Fibroblast of skin of right quadriceps (primary cell): ENCODE measurements at places on chromosomes 3 and 15.

GRCh38 chr15:39887211-39887610, 32.9 kb downstream of the GPR176 start:
- no peak for DNase-seq

- peak; percentile 52 for DNase-seq
Measured at GRCh38 chr3:154123906-154124305, 2.7 kb downstream of the ARHGEF26 start.

DNA sequence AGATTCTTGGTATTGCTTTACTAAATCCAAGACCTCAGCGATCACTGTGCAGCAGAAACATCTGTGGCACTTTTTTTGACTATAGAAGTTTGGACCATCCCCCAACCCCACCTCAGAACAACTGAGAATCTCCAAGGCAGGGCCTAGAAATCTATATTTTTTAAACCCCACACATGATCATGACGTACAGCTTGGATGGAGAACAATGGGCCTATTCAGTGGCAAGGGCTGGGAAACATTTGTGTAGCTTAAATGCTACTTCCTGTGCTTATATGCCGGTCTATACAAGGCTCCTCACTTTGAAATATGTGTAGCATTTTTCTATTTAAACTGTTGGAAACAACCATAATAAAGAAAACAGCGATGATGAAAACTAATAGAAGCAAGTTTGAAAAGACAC, 55.1 kb upstream of the SPRED1 start:
- DNase-seq: no peak

- DNase-seq: no peak
Measured at GRCh38 chr3:117016378-117016777, 306.8 kb downstream of the TUSC7 start.

- no peak for DNase-seq
Measured at GRCh38 chr15:89367485-89368451, 33.1 kb upstream of the POLG start.

DNA sequence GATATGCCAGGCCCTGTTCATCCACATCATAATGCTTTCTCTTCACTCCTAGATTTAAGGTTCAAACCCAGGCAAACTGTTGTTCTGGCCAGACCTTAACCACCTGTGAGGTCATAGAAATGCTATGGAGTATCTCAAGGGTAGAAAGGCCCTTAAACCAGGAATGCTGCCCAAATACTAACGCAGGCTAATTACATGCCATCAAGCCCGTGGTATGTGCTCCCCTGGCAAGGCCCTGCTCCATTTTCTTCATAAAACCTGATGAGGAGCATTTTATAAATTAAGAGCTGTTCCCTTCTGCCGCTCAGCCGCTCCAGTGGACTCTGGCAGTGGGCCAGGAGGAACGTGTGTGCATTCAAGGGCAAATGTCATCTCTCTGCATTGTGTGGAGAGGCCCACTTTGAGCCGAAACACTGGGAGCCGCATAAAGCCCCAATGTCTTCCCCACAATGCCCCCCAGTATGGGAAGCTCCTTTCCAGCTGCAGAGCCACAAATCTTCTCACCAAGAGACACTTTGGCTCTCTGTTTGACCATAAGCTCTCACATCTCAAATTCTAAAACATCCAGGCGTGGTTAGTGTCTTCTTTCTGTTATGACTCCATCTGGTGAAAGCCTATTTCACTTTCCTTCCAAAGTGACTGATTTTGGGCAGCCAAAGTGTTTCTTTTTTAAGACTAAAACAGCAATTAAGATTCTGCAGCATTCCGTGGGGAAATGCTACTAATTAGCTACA, 210.8 kb upstream of the NR2E3 start:
- peak; percentile 21 for DNase-seq

DNA sequence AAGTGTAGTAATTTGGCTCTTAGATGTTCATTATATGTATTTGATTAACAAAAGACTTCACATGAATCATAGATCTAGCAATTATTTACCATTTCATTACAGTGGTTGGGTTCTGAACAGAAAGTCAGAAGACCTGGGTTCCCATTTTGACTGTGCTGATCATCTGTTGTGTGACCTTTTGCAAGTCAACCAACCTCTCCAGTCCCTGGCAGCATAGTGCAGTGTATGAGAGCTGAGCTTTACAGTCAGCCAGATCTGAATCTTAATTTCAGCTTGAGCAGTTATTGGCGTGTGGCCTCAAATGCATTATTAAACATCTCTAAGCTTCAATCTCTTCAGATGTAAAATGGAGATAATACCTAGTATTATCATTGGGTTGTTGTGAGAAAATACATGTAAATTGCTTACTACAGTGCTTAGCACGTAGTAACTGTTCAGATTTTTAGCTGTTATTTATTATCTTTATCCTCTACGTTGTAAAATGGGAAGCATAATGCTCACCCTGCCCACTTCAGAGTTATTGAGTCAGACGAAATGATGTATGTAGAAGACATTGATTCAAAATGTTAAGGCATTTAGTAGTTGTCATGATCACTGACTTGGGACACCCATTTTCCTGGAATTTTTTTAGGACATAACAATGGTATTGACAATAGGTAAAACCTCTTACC, 104.0 kb downstream of the KLHL25 start:
- no peak for DNase-seq

DNA sequence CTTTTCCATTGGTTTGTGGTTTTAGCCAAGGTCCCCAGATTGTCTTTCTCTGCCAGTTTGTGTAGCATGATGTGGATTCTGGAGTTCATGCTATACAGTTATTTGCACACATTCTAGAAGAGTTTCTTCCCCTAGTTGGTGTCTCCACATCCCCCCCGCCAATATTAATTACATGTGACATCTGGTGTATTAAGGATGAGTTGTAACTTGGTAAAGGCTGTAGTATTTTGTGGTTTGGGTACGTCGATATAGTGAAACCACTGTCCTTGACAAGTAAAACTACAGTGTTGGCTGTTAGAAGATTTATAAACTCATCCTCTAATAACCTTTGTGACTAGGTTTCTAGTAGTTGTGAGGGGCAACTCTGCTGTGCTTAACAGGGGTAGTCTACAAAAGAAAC, 23.7 kb upstream of the P4HTM start:
- DNase-seq: peak; percentile 39

- no peak for DNase-seq
Measured at GRCh38 chr15:40968290-40969085, 15.2 kb downstream of the CHAC1 start.

GRCh38 chr3:77446084-77446483, 406.2 kb downstream of the ROBO2 start:
- no peak for DNase-seq

DNA sequence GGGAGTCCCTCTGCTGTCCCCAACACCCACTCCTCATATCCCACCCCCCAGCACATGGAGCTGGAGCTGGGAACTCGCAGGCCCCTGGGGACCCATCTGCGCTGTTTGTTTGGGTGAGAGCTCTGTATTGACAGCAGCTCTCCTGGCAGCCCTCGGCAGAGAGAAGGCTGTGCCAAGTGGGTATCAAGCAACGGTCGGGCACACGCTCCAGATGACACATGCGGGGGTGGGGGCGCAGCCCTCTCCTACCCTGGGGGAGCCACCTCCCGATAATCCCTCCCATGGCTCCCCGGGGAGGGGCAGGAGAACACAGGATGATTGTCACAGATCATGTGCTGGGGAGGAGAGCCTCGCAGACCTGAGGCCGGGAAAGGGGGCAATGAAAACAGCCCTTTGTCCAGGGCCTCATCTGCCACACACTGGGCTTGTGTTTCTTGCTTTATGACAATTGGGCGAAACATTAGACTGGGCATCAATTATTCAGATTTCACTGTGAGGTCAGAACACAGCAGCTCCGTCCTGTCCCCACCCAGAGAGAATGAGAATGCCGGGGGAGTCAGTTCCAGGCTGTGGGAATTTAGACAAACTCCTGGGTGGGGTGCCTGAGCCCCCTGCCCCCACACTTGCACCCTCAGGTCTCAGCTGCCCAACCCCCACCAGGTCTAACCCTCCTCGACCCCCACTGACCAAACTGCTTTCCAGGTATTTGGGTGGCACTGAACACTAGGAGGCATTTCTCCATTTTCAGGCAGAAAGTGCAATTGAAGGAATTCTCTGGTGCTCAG, 46.4 kb upstream of the KLF13 start:
- DNase-seq: no peak

DNA sequence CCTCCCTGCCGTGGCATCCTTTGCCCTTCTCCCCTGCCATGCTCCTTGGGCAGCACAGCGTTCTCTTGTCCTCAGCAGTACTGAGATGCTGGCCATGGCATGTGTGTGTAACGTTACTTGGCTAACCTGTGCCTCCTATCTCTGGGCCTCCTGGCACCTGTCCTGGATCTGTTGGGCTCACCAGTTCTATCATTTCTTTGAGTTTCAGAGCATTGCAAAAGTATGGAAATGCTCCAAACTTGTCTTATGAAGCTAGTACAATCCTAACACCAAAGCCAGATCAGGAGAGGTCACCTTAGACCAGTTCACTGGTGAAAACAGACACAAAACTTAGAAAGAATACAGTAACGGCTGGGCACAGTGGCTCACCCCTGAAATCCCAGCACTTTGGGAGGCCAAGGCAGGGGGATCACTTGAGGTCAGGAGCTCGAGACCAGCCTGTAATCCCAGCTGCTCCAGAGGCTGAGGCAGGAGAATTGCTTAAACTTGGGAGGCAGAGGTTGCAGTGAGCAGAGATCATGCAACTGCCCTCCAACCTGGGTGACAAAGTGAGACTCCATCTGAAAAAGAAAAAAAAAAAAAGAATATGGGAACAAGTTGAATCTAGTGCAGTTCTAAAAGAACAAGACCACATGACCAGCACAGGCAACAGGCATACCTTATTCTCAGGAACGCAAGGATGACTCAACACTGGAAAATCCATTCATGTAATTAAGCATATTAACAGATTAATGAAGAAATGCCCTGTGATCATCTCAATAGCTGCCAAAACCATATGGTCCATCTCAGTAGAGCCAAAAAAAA, 62.4 kb upstream of the TRPM1 start:
- no peak for DNase-seq

- no peak for DNase-seq
Measured at GRCh38 chr3:45103753-45104714, 42.1 kb downstream of the CDCP1 start.

GRCh38 chr3:193614430-193614829, 21.4 kb downstream of the OPA1 start:
- no peak for DNase-seq

DNA sequence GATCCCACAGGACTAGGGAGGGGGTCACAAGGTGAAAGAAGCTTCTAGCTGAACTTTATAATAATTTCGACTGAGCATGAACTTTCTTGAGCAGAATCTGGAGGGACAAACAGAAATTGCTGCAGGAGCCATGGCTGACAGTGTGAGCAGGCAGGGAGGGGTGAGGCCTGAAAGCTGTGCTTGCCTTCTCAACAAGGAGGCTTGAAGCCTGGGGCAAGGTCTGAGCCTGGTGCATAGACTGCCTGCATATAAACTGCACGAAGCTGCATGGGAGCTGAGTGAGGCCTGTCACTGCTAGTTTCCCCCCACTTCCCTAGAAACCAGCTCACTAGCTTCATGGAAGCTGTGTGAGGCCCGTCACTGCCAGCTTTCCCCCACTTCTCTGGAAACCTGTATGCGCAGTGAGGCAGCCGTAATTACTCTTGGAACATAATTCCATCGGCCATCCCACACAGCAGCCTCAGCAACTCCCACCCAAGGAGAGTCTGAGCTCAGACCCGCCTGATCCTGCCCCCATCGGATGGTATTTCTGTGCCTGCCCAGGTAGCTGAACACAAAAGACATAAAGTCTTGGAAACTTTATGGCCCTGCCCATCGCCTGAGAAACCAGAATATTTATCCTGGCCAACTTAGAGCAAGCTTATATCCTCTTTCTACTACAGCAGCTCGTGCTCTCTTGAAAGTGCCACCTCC, 136.5 kb downstream of the PLCH1 start:
- DNase-seq: no peak

DNA sequence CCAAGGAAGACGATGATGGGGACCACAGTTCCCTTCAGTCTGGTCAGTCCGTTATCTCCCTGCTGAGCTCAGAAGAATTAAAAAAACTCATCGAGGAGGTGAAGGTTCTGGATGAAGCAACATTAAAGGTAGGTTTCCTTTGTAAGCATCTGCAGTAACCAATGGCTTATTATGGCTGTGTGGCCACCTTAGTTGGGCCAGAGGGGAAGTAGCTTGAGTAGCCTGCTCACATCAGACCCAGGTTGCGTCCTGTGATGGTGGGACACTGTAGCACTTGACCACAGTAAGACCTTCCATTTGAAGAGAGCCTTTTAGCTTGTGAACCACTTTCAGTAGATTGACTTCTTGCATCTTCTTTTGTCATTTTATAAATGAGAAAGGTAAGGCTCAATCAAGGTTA, 22.6 kb downstream of the STARD5 start:
- DNase-seq: no peak

- no peak for DNase-seq
Measured at GRCh38 chr15:75350601-75351361, 3.9 kb downstream of the NEIL1 start.

DNA sequence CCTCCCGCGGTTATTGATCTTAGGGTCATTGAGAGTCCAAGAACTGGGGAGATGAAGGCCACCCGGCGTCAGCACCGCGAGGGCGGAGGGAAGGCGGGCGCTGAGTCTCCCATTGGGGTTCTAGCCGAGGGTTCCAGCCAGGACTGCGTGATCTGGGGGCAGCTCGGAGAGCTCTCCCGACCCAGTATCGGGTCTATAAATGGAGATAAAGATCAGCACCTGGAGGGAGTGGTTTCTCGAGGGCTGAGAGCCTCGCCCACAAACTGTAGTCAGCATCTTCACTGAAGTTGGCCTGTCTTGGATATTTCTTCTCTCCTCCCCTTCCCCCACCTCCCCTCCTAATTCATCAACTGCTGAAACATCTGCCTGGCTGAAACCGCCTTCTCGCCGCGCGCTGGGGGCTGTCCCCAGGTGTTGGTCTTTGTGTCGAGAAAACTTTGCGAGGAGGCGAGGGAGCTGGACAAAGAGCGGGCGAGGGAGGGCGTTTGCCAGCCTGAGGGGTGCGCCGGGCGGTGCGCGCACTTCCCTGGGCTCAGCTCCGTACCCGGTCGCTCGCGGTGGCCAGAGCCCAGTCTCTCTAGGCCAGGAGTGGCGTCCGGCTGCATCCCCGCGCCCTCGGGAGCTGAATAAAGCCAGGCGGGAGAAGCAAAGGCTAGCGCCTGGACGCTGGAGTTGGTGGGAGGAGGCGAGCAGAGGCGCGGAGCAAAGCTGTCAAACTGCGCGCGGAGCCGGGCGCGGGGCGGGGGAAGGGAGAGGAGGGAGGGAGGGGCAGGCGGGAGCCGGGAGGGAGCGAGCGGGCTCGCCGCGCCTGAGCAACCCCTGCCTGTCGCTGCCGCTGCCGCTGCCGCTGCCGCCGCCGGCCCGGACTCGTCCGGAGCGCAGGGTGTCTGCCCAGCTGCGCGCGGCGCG, at the start of gene ST8SIA2:
TSS of gene ST8SIA2 (plus strand) at position 811 of the 909 bp plus-strand sequence. CDS start 184 bp downstream, outside the sequence.
- peak; percentile 49 for DNase-seq
